Activated naive CD8-positive, alpha-beta T cell treated with anti-CD3 and anti-CD28 coated beads, Interleukin-2, amount 10 ng/mL, durations not matched to agents 7 days and 5 days (primary cell): ENCODE measurements at places on chromosomes 2 and 18. TPM values are rescaled to one million over a fixed set of nuclear protein-coding genes. Genes with fewer than 3 reads are reported as not detected.

DNA sequence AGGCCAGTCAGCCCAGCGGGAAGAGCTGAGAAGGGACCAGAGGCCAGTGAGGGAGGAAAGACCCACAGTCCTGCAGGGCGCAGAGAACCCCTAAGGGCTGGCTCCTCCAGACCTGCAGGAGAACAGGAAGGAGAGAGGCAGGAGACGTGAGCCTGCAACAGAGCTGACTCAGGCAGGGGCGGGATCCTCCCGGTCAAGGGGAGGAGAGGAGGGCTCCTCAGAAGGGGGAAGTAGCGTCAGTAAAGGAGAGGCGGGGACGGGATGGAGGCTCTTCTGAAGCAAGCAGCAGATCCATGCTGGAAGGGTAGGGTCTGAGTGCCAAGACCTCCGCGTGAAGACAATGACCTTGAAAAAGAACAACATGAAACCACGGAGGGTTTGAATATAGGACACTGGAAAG is 50.8 kb downstream of the TRABD2A start:
- DNase-seq: no peak

The PDCD1 gene
- 6.6 TPM for total RNA-seq

GRCh38 chr2:170845343-170845742 is 28.7 kb downstream of the GAD1 start:
- no peak for DNase-seq

The IMP4 gene
- 65.8 TPM for total RNA-seq

DNA sequence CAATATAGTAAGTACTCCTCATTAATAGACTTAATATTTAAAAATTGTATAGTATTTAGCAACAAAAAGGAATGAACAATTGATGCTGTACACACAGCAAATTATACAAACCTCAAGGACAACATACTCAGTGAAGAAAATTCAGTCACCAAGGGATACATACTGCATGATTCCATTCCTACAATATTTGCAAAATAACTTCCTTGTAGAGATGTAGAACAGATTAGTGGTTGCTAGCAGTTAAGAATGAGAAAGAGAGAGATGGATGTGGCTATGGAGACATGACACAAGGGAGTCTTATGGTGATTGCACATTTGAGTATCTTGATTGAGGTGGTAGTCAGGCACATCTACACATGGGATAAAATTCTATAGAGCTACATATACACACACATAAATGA is 26.0 kb downstream of the COL3A1 start:
- DNase-seq: no peak

The CNRIP1 gene
- total RNA-seq: not detected

GRCh38 chr2:200749631-200750322 is 61.9 kb upstream of the BZW1 start:
- no peak for DNase-seq

The CAPN14 gene
- total RNA-seq: 0.17 TPM

The HTR2B gene
- total RNA-seq: not detected

DNA sequence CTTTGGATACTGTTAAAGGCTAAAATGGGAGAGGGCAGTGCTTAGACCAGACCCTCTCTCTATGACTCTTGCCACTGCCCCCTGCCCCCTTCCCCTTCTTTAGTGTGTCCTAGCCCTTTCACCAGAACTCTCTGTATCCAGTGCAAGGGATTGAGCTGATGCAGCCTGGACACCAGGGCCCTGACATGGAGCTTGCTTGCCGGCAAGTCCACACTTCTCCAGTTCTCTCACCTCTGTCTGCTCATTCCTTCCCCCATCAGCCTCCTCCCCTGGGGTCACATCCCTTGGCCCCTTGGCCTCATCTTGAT is 1.5 kb upstream of the WNT6 start:
- DNase-seq: no peak

The ARHGEF33 gene
- 0.17 TPM for total RNA-seq

GRCh38 chr2:82224301-82224940 is 1919.9 kb upstream of the LRRTM1 start:
- no peak for DNase-seq

- no peak for DNase-seq
Measured at GRCh38 chr2:8244639-8245038, 437.2 kb upstream of the ID2 start.

The CROCC2 gene
- not detected for total RNA-seq

GRCh38 chr2:161165811-161166210 is 5.6 kb downstream of the TANK start:
- no peak for DNase-seq

The ANKRD53 gene
- 0.33 TPM for total RNA-seq

DNA sequence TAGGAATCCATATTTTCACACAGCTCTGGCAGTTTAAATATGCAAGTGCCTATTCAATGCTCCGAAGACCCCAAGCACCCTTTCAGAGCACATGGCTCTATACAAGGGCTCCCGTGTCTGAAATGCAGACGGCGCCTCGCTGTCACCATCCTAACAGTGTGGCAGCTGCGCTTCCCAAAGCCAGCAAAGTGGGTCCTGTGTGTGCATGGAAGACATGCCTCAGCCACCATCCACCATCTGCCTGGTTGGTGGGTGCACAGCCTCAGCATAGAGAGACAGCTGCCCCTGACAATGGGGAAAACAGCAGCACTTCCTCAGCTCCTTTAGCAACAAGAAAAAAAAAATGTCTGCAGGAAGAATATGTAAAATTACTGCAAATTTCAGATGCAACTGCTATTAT is 218.1 kb downstream of the SP3 start:
- DNase-seq: no peak

GRCh38 chr2:43934567-43934966 is 61.2 kb downstream of the LRPPRC start:
- DNase-seq: no peak

- DNase-seq: no peak
Measured at GRCh38 chr2:128726911-128727310, 408.2 kb upstream of the HS6ST1 start.

DNA sequence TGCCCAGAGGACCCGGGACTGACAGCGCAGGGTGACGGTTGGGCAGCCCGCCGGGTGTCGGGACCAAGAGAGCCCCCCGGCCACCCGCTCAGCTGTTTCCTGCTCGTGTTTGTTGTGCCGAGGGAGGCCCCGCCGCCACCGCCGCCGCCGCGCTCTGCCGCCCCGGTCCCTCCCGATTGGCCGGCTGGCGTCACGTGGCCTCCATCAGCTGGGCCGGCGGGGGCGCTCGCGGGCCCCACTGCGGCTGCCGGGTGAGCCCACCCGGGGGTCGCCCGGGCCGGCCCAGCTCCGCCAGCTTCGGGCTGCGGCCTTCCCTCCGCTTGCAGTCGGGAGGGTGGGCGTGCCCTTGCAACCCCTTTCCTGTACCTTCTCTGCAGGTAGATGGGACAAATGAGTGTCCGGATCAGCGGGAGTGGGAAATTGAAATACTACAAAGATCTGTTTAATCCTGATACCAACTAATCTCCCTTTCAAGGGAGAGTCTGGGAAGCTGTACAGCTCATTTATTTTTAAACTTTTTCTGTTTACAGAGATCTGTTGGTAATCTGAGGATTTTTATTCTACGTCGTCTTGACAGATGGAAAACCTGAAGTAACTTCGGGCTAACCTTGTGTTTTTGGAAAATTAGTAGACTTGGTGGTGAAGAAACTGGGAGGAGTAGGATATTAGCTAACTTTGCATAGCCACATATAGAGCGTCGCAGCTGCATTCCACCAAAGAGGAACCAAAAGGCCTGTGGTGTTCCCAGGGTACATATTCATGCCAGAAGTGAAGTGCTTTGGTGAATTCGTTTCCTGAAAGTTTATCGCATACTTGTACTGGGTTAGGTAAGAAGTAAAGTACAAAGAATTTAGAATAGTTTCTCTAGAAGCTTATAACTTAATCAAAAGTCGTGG is 1.2 kb downstream of the YPEL5 start:
- DNase-seq: peak; percentile 91

DNA sequence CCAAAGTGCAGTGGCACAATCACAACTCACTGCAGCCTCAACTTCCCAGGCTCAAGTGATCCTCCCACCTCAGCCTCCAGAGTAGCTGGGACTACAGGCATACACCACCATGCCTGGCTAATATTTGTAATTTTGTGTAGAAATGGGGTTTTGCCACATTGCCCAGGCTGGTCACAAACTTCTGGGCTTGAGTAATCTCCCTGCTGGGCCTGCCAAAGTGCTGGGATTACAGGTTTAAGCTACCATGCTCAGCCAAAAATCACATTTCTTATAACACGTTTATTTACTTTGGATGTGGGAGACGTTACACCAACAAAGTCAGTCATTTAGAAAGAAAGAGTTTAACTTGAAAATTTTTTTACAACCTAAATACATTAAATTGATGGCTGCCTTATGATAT is 209.0 kb upstream of the VWC2L start:
- no peak for DNase-seq

GRCh38 chr2:28580078-28580477 is 84.2 kb downstream of the PLB1 start:
- DNase-seq: no peak

The GDF7 gene
- total RNA-seq: not detected

DNA sequence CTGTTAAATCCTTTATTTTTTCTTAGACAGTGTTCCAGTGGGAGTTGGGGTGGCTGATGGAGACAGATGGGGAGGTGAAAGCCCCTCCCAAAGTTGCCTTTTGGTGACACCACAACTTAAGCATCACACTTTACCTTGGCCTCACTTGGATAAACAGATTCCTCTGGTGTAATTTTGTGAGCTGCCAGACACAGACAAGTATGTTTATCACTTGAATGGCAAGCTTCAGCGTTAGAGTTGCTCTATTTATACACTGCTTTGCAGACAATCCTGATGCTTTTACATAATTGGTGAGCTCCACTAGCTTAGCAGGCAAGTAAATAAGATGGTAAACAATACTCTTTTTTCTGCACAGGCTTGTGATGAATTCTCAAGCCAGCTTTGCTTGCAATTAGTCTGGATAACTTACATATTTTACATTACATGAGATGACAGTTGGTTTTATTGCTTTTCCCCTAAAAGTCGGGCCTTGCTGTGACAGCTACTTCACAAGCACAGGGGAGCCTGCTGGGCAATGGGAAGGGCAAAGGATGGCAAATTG is 226.2 kb downstream of the SLC8A1 start:
- DNase-seq: no peak

- DNase-seq: no peak
Measured at GRCh38 chr2:232493701-232494474, 6.3 kb upstream of the ECEL1 start.

- DNase-seq: no peak
Measured at GRCh38 chr2:7601990-7602389, 684.8 kb downstream of the RNF144A start.

DNA sequence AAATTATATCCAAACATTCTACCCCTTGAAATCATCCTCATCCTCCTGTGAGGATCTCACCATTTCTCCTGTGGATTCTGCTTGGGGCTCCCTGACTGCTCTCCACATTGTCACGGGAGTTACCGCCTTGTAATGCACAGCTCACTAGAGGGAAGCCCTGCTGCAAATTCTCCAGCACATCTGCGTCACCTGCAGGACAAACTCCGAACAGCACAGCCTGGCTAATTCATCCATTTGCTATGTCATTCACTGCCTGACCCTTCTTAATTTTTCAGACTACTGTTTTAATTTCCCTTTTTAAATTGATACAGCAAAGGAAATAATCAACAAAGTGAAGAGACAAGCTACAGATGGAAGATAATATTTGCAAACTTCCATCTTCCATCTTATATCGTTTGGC is 627.4 kb downstream of the FBXO15 start:
- DNase-seq: no peak

GRCh38 chr2:124112206-124112605 is 87.1 kb downstream of the CNTNAP5 start:
- no peak for DNase-seq

The PKP4 gene
- 37.8 TPM for total RNA-seq

DNA sequence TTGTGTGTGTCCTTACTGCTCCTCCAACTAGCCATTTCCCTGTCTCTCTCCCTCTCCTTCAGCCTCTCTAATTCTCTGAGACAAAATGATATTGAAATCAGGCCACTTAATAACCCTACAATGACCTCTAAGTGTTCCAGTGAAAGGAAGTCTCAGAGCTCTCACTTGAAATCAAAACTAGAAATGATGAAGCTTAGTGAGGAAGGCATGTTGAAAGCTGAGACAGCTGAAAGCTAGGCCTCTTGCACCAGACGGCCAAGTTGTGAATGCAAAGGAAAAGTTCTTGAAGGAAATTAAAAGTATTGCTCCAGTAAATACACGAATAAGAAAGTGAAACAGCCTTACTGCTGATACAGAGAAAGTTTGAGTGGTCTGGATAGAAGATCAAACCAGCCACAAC is 72.9 kb downstream of the PRKCE start:
- no peak for DNase-seq

DNA sequence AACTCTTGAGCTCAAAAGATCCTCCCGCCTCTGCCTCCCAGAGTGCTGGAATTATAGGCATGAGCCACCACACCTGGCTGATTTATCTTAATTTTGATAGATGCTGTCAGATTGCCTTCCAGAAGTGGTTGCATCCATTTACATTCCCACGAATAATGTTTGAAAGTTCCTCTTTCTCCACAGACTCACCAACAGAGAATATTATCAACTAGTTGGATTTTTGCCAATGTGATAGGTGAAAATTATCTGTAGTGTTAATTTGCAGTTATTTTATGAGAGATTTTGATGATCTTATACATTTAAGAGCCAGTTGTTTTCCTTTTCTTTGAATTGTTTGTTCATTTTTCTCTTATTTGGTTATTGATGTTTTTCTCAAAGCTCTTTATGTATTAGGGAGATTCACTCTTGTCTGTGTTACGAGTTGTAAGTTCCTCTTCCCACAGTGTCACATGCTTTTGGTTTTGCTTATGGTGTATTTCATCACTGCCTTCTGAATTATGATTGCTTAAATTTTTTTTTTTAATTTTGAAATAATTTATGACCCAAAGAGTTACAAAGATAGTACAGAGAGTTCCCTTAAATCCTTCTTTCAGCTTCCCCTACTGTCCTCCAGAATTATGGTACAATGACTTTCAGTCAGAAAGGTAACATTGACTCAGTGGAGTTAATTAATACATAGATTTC is 20.7 kb upstream of the NT5DC4 start:
- no peak for DNase-seq

- no peak for DNase-seq
Measured at GRCh38 chr2:182744490-182744889, 28.4 kb downstream of the DNAJC10 start.

DNA sequence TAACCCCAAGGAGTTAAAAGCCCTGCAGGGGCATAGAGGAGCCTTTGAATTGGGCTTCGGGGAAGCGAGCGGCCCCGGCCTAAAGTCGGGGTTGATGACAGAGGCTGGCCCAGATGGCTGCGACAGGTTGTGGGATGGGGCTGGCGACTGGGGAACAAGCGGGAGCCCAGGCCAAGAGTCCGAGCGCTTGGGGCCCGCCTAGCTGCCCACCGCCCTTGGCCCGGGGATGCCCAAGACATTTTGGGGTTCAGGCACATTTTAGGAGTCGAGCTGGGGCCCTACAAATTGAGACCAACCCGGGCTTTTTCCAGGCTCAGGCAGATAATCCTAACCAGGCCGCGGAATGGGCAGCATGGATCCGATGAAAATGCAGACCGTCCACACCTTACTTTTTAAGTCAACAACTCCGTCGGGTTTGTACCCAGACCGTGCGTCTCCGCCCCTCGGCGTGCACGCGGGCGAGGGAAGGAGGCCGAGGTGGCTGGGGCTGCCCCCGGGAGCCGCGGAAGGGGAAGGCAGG is 507 bp downstream of the RTKN start:
- no peak for DNase-seq
